ENCODE measurements at places on chromosomes 3 and 15.

DNA sequence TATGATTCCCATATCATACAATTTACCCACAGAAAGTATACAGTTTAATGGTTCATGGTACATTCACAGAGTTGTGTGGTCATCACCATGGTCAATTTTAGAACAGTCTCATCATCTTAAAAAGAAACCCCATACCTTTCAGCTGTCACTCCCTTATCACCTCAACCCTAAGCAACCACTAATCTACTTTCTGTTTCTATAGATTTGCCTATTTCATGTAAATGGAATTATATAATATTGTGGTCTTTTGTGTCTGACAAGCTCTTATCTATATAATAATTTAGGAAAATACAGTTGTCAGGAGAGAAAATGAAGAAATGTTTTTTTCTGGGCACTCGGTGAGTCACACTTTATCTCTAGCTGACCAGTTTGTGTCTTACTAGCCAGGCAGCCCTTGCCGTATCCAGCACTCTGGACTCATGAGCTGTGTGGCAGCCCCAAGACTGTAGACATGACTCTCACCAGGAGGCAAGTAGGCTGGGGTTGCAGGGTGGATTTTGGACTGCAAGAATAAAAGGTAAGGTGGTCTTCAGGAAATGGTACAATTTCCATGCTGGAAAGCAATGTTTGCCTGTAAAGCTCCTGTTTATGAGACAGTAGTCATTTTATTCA is 234.6 kb downstream of the THRB start:
- no peak for DNase-seq

GRCh38 chr3:10926811-10927521 is 65.6 kb upstream of the SLC6A1 start:
- no peak for DNase-seq

DNA sequence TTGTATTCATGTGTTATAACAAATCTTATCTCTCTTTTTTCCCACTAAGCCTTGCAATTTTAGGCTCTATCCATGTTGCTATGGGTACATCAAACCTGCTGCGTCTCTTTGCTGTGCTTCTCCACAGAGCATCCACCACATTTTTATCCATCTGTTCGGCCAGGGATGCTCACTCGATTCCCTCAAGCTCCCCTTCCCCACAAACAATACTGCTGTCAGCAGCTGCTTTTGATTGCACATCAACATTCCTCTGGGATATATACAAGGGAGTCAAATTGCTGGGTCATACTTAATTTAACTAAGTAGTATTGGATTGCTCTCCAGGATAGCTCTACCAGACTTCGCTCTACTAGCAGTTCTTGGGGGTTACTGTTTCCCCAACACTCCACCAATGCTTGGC is 36.8 kb downstream of the TMEM108 start:
- no peak for DNase-seq

DNA sequence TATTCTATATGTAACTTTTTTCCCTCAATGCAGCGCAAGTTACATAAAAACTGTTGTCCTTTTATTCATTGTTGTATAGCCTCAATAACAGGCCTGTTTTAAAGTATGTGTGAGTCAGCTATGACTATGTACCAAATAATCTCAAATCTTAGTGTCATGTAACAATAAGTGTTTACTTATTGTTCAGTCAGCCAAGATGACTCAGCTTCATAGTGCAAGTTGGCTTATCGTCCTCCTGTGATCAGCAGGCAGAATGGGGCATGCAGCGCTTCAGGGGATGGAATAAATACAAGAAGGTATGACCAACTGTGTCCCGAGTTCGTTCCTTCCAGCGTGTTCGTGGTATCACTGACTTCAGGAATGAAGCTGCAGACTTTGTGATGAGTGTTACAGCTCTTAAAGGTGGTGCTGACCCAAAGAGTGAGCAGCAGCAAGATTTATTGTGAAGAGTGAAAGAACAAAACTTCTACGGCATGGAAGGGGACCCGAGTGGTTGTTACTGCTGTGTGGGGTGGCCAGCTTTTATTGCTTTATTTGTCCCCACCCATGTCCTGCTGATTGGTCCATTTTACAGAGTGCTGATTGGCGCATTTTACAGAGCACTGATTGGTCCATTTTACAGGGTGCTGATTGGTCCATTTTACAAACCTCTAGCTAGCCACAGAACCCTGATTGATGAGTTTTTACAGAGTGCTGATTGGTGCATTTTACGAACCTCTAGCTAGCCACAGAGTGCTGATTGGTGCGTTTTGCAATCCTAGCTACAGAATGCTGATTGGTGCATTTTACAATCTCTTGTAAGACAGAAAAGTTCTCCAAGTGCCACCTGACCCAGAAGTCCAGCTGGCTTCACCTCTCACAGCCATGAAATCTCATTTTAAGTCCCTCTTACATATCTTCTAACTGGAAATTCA is 1016.0 kb downstream of the MCTP2 start:
- no peak for DNase-seq

GRCh38 chr3:57596495-57597126 is 533 bp downstream of the ARF4 start:
- peak; percentile 57 for DNase-seq

DNA sequence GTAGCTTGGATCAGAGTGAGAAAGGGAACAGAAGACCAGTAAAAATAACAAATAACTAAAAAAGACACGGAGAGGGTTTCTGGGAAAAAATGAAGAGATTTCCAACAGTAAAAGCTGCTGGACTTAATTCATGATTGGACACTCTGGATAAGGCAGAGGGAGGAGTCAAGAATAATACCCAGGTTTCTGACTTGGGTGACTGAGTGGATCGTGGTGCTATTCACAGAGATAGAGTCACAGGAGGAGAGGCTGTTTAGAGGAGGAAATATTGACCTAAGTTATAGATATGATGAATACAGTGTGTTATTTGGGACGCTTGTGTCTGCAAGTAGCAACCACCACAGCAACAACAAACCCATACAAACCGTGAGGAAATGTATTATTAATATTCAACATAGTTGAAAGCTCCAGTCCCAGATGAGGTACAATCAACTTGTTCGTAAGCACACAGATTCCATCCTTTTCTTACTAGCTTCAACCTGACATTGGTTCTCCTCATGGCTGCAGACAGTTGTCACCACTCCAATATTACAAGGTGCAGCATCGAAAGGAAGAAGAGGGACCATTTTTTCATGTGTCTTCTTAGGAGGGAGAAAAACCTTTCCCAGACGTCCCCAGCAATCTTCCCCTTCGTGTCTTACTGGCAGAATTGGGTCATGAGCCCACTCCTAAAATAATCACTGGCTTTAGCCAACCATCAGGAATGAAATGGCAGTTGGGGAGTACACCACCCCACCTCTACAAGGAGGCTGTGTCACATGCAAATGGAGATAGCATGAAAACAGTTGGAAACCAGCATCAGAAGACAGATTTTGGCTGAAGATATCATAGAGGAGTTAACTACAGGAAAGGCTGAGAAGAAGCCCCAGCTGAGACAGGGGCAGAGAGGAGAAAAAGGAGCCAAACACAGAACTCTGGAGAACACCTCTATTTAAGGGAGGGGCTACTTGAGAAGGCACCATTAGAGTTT is 387.8 kb downstream of the SHQ1 start:
- no peak for DNase-seq

DNA sequence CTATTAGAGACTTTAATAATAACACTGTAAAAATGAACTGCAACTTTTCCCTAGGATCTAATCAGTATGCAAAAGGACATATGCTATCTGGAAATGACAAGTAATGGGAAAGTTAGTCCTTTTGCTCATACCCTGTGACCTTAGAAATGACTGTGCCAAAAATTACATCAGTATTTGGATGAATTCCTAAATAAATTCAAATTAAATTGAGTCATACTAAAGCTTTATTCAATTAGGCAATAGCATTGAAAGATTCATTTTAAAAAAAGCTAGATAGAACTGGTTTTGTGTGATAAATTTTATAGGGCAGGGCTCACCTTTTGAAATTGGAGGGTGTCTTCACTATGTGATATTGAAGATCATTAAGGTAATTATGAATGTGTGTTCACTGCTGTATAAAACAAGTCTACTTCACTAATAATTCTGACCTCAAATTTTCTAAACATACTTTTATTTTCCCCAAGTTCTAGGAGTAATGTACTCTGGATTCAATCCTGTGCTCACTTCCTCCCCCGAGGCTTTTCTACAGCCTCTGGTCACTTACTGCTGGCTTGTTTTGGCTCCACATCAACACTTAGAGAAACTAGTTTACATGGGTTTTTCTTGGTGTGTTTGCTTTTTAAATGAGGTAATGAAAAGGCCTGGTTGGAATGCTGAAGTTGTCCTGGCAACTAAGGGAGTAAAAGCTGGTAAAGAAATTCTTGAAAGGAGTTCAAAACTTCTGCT is 44.4 kb upstream of the SPTSSB start:
- DNase-seq = no peak

- no peak for DNase-seq
Observed at GRCh38 chr3:169627073-169627472, 36.4 kb downstream of the MECOM start.

GRCh38 chr3:8529738-8530525 is 28.3 kb downstream of the LMCD1 start:
- no peak for DNase-seq

- no peak for DNase-seq
Observed at GRCh38 chr15:90750186-90750585, 33.0 kb downstream of the BLM start.

DNA sequence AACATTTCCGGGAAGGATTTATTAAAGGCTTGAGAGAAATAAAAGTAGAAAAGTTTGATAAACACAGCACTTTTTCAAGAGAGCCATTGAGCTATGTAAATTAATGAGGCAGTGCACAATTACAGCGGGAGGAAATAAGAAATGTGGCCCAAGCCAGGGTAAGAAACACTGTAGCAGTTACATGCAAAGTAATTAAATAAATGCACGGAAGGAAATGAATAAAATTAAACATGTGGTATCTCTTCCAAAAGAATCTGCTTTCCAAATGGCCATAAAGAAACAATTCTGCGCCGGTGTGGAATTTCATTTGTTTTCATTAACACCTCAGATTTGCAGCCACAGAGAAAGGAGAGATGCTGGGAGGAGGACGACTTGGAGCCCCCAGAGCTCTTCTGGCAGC is 35.3 kb downstream of the ZPLD1 start:
- DNase-seq = no peak

DNA sequence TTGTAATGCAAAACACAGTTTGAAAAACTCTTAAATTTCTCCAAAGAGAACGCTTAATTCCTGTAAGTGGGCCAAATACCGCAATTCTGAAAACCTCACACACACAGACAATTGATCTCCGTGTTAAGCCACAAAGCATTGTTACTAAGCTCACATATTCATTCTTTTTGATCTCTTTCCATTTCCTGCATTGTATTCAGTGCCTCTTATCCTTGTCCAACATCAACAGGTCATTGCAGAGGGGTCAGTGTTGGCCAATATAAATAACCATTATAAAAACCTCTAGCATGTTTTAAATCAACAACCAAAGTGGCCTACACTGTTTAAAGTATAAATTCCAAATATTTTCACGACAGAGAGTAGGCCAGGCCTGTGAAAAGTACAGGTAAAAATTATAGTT is 171.1 kb downstream of the PDZRN3 start:
- DNase-seq = no peak

DNA sequence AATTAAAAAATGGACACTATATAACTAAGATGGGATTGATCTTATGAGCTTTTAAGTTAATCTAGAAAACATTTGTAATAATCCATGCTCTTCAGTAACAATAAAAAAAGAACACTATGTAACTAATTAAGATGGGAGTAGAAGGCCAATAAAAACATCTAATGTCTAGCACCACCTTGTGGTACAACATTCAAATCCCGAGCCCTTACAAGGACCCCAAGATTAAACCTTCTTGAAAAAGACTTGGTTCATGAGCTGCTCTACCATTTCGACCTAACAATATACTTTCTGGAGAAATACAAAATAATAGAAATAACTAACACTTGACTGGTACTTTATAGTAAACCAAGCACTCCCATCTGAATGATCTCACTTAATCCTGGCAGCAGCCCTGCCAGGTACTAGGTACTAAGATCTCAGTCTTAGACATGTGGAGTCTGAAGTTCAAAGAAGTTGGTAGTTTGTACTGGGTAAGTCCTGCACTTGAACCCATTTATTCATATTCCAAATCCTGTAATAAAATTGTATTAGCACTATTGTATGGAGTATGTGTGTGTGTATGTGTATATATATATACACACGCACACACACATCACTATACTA is 21.8 kb downstream of the METTL6 start:
- DNase-seq = peak; percentile 51

- no peak for DNase-seq
Observed at GRCh38 chr3:132038198-132038825, 3.5 kb upstream of the CPNE4 start.

Measured in central memory CD4-positive, alpha-beta T cell (primary cell).